ENCODE measurements at places on chromosomes 6 and 20. TPM values are rescaled to one million over a fixed set of nuclear protein-coding genes. Genes with fewer than 3 reads are reported as not detected.

- H3K27me3 ChIP-seq, result no peaks in the 10 kb centered on the region
- no peaks in the 10 kb centered on the region for H3K36me3 ChIP-seq
Observed at GRCh38 chr20:2690718-2691117, 1.9 kb upstream of the EBF4 start.

DNA sequence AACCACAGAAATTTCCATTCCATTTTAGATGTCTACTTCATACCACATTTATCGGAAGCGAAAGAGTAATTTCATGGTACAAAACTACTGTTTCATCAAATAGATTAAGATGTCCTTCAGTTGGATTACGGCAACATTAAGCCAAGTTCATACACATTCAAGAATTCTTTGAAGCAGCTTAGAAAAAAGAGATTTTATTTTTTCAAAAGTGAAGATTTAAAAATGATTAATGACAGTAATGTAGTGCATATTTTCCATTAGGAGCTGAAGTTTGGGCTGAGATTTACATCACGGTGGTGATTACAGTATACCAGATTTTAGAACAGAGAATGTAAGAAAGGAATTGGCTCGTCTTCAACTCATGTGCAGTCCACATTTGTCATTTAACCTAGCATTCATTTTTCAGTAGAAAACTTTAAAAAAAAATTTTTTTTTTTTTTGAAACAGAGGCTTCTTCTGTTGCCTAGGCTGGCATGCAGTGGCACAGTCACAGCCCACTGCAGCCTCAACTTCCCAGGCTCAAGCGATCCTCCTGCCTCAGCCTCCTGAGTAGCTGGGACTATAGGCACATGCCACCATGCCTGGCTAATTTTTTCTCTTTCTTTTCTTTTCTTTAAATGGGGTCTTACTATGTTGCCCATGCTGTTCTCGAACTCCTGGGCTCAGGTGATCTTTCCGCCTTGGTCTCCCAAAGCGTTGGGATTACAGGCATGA is 1.9 kb downstream of the SYNJ2 start:
- no peaks in the 10 kb centered on the region for H3K36me3 ChIP-seq
- DNase-seq, result no peak

Gene TXNDC5
- 65.3 TPM for total RNA-seq

GRCh38 chr6:1722801-1723200 is 113.1 kb downstream of the FOXC1 start:
- no peak overlapping the region for H3K27ac ChIP-seq
- no peaks in the 10 kb centered on the region for H3K36me3 ChIP-seq
- H3K4me1 ChIP-seq, result peaks cover 11% of the 10 kb centered on the region

Gene BACH2
- 6.8 TPM for total RNA-seq

Gene MPC1
- total RNA-seq, result 21.5 TPM

Gene NKX2-2
- not detected for total RNA-seq

Gene SMLR1
- total RNA-seq, result not detected

Gene GLO1
- 111 TPM for total RNA-seq

Gene DOK5
- total RNA-seq, result not detected

Gene TMEM74B
- total RNA-seq, result 10.2 TPM

Gene GSTA2
- not detected for total RNA-seq

GRCh38 chr6:18491308-18492045 is 104.3 kb downstream of the RNF144B start:
- no peak for DNase-seq
- no peaks in the 10 kb centered on the region for H3K36me3 ChIP-seq
- H3K27ac ChIP-seq, result peak overlapping the region; percentile 53
- H3K27me3 ChIP-seq, result no peaks in the 10 kb centered on the region
- H3K4me3 ChIP-seq, result no peak overlapping the region
- peaks cover 24% of the 10 kb centered on the region for H3K4me1 ChIP-seq

DNA sequence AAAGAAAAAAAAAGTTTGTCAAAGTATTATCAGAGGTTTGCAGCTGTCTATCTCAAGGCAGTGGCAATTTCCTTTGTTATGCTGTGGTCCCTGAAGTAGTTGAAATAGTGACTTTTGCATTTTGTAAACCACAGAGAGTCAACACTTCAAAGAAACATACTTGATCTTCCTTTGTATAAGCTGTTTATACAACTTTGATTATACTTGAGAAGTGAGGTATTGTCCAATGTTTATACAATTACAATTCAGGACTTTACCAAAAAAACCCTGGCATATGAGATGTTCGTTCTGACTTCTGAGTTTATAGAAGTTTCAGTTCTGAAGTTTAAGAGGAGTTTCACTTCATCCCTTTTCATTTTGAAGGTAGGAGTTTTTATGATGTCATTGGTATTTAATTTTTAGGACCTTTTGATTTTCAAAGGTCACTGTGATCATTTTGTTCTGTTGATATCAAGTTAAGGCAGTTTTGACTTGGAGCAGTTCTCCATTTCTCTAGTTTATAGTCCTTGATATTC is 4.0 kb downstream of the STK4 start:
- peaks cover 26% of the 10 kb centered on the region for H3K36me3 ChIP-seq
- H3K4me1 ChIP-seq, result peaks cover 32% of the 10 kb centered on the region
- H3K27ac ChIP-seq, result peak overlapping the region; percentile 93
- no peaks in the 10 kb centered on the region for H3K27me3 ChIP-seq

DNA sequence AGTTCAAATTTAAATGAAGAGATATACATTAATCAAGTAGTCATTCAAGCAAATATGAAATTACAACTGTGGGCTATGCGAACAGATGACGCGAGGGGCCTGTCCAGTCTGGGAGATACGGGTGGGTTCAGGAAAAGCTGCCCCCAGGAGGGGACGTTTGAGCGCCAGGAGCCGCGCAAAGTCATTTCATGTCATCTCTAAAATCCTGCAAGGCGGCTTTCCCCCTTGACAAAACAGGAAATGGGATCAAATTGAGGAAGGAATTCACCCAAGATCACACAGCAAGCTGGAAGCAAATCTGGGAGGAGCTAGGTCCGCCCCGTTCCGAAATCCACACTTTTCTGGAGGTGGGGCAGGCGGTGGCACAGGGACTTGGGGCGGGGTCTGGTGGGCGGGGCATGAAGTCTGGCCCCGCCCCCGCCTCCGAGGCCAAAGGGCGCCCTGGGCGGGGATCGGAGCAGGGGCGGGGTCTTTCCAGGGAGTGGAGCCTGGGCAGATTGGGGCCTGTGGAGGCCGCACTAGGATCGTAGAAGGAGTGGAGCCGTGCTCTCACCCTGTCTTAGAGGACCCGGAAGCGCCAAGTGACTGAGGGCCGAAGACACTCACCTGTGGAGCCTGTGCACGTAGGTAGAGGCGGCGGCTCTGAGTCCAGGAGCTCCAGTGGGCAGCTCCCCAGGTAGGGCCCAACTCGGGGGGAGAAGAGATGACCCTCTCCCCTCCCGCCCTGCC is at the start of gene LPIN3:
TSS of gene LPIN3 (plus strand) at position 495 of the 729 bp plus-strand sequence. CDS start 4,983 bp downstream, outside the sequence.
- peaks cover 16% of the 10 kb centered on the region for H3K4me1 ChIP-seq
- H3K36me3 ChIP-seq, result no peaks in the 10 kb centered on the region
- DNase-seq, result peak; percentile 96
- H3K4me3 ChIP-seq, result peak within 1 kb of the TSS; percentile 41
- no peaks in the 10 kb centered on the region for H3K27me3 ChIP-seq

- DNase-seq, result peak; percentile 85
- H3K27ac ChIP-seq, result peak overlapping the region; percentile 80
- no peaks in the 10 kb centered on the region for H3K36me3 ChIP-seq
- peaks cover 34% of the 10 kb centered on the region for H3K4me1 ChIP-seq
- no peaks in the 10 kb centered on the region for H3K27me3 ChIP-seq
- H3K4me3 ChIP-seq, result no peak overlapping the region
Observed at GRCh38 chr6:18501663-18502013, 114.5 kb downstream of the RNF144B start.

GRCh38 chr20:59495894-59496510 is 108.3 kb upstream of the PHACTR3 start:
- H3K4me3 ChIP-seq, result no peak overlapping the region
- peak; percentile 84 for DNase-seq
- peaks cover 3% of the 10 kb centered on the region for H3K27me3 ChIP-seq
- H3K27ac ChIP-seq, result no peak overlapping the region
- H3K4me1 ChIP-seq, result no peaks in the 10 kb centered on the region

- no peak for DNase-seq
- no peaks in the 10 kb centered on the region for H3K4me1 ChIP-seq
- no peak overlapping the region for H3K4me3 ChIP-seq
- H3K27me3 ChIP-seq, result no peaks in the 10 kb centered on the region
Observed at GRCh38 chr6:149300563-149300962, 16.9 kb upstream of the TAB2 start.

- H3K4me1 ChIP-seq, result no peaks in the 10 kb centered on the region
- H3K4me3 ChIP-seq, result no peak overlapping the region
- no peaks in the 10 kb centered on the region for H3K27me3 ChIP-seq
Observed at GRCh38 chr20:20209684-20210083, 157.4 kb downstream of the CFAP61 start.

Gene TGM2
- 469 TPM for total RNA-seq

GRCh38 chr6:76565932-76566331 is 493.5 kb upstream of the IMPG1 start:
- H3K27me3 ChIP-seq, result no peaks in the 10 kb centered on the region
- no peak overlapping the region for H3K27ac ChIP-seq
- no peaks in the 10 kb centered on the region for H3K36me3 ChIP-seq
- no peak overlapping the region for H3K4me3 ChIP-seq
- H3K4me1 ChIP-seq, result no peaks in the 10 kb centered on the region

- no peaks in the 10 kb centered on the region for H3K36me3 ChIP-seq
- no peak for DNase-seq
- no peak overlapping the region for H3K4me3 ChIP-seq
- H3K27me3 ChIP-seq, result no peaks in the 10 kb centered on the region
- no peaks in the 10 kb centered on the region for H3K4me1 ChIP-seq
Observed at GRCh38 chr20:47676219-47676721, 109.0 kb downstream of the SULF2 start.

DNA sequence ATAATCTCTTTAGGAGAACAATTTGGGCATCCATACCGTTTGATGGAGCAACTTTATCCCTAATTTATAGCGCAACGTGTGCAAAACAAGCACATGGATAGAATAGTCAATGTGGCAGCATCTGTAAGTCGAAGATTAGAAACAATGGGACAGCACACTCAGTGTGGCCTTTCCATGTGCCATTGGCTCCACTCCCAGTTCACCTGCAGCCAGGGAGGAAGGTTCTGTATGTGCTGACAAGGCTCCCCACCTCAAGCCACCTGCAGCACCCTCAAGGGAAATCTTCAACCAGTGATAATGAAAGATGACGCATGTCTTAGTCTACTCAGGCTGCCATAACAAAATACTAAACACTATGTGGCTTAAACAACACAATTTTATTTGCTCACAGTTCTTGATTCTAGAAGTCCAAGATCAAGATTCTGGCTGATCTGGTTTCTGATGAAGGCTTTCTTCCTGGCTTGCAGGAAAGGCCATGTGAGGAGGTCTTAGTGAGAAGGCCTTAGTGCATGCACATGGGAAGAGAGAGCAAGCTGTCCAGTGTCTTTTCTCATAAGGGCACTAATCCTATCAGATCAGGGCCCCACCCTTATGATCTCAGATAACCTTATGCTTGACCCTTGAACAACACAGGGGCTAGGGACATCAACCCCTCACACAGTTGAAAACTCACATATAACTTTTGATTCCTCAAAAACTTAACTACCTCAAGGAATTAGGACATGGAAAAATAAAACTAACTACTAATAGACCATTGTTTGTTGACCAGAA is 34.9 kb upstream of the SHLD1 start:
- H3K27me3 ChIP-seq, result no peaks in the 10 kb centered on the region
- H3K4me1 ChIP-seq, result peaks cover 12% of the 10 kb centered on the region
- no peaks in the 10 kb centered on the region for H3K36me3 ChIP-seq
- DNase-seq, result no peak
- no peak overlapping the region for H3K27ac ChIP-seq

GRCh38 chr20:23260181-23260840 is 90.3 kb upstream of the NXT1 start:
- no peak overlapping the region for H3K27ac ChIP-seq
- H3K36me3 ChIP-seq, result no peaks in the 10 kb centered on the region
- H3K4me1 ChIP-seq, result peaks cover 38% of the 10 kb centered on the region
- H3K27me3 ChIP-seq, result no peaks in the 10 kb centered on the region

Gene VIP
- 1.7 TPM for total RNA-seq

GRCh38 chr6:156808287-156808686 is 31.1 kb downstream of the ARID1B start:
- no peak overlapping the region for H3K27ac ChIP-seq
- no peaks in the 10 kb centered on the region for H3K36me3 ChIP-seq
- no peak for DNase-seq
- peaks cover 29% of the 10 kb centered on the region for H3K4me1 ChIP-seq
- H3K27me3 ChIP-seq, result no peaks in the 10 kb centered on the region

Gene DSE
- total RNA-seq, result 38.0 TPM

Gene EFCAB8
- 3.3 TPM for total RNA-seq

Gene FAM217B
- 21.3 TPM for total RNA-seq

- no peak overlapping the region for H3K27ac ChIP-seq
- DNase-seq, result no peak
- H3K4me1 ChIP-seq, result no peaks in the 10 kb centered on the region
- no peaks in the 10 kb centered on the region for H3K36me3 ChIP-seq
- H3K27me3 ChIP-seq, result no peaks in the 10 kb centered on the region
Observed at GRCh38 chr6:129871221-129871620, 10.1 kb upstream of the TMEM244 start.

- H3K27me3 ChIP-seq, result no peaks in the 10 kb centered on the region
- DNase-seq, result no peak
- H3K27ac ChIP-seq, result no peak overlapping the region
- no peaks in the 10 kb centered on the region for H3K4me1 ChIP-seq
Observed at GRCh38 chr6:72350296-72350881, 271.5 kb upstream of the KCNQ5 start.

Gene ROS1
- 132 TPM for total RNA-seq

Gene SAMHD1
- total RNA-seq, result 224 TPM

Gene CD109
- total RNA-seq, result 25.5 TPM

- no peaks in the 10 kb centered on the region for H3K27me3 ChIP-seq
- no peaks in the 10 kb centered on the region for H3K36me3 ChIP-seq
- DNase-seq, result no peak
- peaks cover 35% of the 10 kb centered on the region for H3K4me1 ChIP-seq
Observed at GRCh38 chr6:6857528-6857927, 250.2 kb upstream of the RREB1 start.

GRCh38 chr6:31495580-31495979 is 2.4 kb upstream of the MICB start:
- no peak overlapping the region for H3K4me3 ChIP-seq
- H3K36me3 ChIP-seq, result no peaks in the 10 kb centered on the region
- no peaks in the 10 kb centered on the region for H3K27me3 ChIP-seq
- DNase-seq, result no peak
- peak overlapping the region; percentile 87 for H3K27ac ChIP-seq

Gene PCMT1
- total RNA-seq, result 25.1 TPM

DNA sequence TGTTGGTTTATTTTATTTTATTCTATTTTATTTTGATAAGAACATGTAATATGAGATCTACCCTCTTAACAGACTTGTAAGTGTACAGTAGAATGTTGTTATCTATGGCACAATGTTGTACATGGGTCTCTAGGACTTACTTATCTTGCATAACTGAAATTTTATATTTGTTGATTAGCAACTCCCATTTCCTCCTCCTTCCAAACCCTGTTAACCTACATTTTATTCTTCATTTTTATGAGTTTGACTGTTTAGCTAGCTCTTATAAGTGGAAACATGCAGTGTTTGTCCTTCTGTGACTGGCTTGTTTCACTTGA is 37.9 kb upstream of the BCAS1 start:
- peaks cover 8% of the 10 kb centered on the region for H3K4me1 ChIP-seq
- DNase-seq, result no peak
- no peak overlapping the region for H3K27ac ChIP-seq
- no peak overlapping the region for H3K4me3 ChIP-seq
- no peaks in the 10 kb centered on the region for H3K27me3 ChIP-seq
- no peaks in the 10 kb centered on the region for H3K36me3 ChIP-seq
